Activated CD4-positive, alpha-beta T cell treated with anti-CD3 and anti-CD28 coated beads for 36 hours (primary cell): ENCODE measurements at places on chromosomes 13 and 19.

DNA sequence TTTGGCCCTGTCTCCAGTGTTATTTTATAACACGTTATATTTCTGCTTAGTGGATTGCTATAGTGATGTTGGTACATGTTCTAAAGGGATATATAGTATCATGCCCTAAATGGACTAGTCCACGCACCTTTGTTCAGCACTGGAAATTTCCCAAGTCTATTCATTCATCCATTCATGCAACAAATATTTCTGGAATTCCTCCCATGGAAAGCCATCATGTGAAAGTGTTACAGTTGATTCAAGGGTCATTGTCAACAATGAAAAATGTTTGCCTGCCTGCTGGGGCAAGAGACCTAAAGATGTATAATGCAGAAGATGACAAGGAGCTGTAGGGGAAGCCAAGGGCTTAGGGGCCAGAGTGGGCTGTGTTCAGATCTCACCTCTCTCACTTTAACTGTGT, 10.8 kb upstream of the HSPH1 start:
- H3K27me3 ChIP-seq, result peaks cover 5% of the 10 kb centered on the region
- peaks cover 2% of the 10 kb centered on the region for H3K4me1 ChIP-seq
- H3K4me3 ChIP-seq, result no peak overlapping the region
- H3K36me3 ChIP-seq, result no peaks in the 10 kb centered on the region
- H3K27ac ChIP-seq, result no peak overlapping the region

GRCh38 chr13:75341028-75341427, 140.9 kb downstream of the TBC1D4 start:
- no peak for DNase-seq
- peaks cover 3% of the 10 kb centered on the region for H3K4me1 ChIP-seq
- H3K36me3 ChIP-seq, result peaks cover 3% of the 10 kb centered on the region
- H3K27me3 ChIP-seq, result no peaks in the 10 kb centered on the region
- H3K27ac ChIP-seq, result no peak overlapping the region

DNA sequence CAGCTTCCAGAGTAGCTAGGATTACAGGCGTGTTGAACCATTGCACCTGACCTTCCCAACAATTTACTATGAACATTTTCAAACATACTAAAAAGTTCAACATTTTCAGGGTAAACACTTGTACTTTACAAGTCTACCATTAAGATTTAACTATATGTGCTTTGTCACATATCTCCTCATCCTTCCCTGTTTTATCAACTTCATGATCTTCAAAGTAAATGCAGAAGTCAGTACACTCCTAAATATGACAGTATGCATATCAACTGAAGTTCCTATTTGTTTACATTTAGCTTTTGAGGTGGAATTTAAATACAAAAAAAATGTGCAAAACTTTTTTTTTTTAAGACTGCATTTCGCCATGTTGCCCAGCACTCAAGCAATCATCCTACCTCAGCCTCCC, 18.5 kb downstream of the LNX2 start:
- H3K4me1 ChIP-seq, result peaks cover 23% of the 10 kb centered on the region
- DNase-seq, result no peak
- H3K36me3 ChIP-seq, result peaks cover 2% of the 10 kb centered on the region
- no peak overlapping the region for H3K27ac ChIP-seq
- H3K4me3 ChIP-seq, result no peak overlapping the region

DNA sequence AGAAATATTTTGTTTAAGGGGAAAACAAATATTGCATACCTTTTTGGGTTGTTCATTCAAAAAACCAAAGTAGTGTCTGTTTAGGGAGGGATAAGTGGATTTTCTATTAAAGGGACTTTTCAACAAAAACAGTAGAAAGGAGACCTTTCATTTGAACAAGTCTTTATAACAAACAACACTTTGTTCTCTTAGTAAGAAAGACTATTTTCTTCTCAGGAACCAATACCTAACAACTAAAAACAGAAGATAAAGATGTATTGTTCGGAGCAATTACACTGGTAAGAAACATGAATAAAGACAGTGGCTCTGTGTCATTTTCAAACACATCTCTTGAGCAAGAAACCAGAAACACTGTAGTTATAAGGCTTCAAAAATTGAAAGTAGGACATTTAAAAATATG, 1610.1 kb upstream of the PCDH20 start:
- no peaks in the 10 kb centered on the region for H3K27me3 ChIP-seq
- H3K4me3 ChIP-seq, result no peak overlapping the region
- no peak overlapping the region for H3K27ac ChIP-seq
- H3K36me3 ChIP-seq, result no peaks in the 10 kb centered on the region

DNA sequence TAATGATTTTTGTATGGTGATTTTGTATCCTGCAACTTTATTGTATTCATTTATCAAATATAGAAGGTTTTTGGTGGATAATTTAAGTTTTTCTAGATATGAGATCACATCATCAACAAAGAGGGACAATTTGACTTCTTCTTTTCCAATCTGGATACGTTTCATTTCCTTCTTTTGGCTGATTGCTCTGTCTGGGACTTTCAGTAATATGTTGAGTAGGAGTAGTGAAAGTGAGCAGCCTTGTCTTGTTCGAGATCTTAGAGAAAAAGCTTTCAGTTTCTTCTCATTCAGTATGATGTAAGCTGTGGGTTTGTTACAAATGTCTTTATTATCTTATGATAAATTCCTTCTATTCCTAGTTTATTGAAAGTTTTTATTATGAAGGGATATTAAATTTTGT, 352.0 kb upstream of the DACH1 start:
- no peaks in the 10 kb centered on the region for H3K4me1 ChIP-seq
- H3K27me3 ChIP-seq, result no peaks in the 10 kb centered on the region
- H3K4me3 ChIP-seq, result no peak overlapping the region
- no peak for DNase-seq
- no peaks in the 10 kb centered on the region for H3K36me3 ChIP-seq

- no peak overlapping the region for H3K27ac ChIP-seq
- no peaks in the 10 kb centered on the region for H3K27me3 ChIP-seq
- H3K4me3 ChIP-seq, result no peak overlapping the region
- H3K4me1 ChIP-seq, result peaks cover 11% of the 10 kb centered on the region
- no peak for DNase-seq
Measured at GRCh38 chr13:50711131-50711815, 132.2 kb downstream of the DLEU7 start.

DNA sequence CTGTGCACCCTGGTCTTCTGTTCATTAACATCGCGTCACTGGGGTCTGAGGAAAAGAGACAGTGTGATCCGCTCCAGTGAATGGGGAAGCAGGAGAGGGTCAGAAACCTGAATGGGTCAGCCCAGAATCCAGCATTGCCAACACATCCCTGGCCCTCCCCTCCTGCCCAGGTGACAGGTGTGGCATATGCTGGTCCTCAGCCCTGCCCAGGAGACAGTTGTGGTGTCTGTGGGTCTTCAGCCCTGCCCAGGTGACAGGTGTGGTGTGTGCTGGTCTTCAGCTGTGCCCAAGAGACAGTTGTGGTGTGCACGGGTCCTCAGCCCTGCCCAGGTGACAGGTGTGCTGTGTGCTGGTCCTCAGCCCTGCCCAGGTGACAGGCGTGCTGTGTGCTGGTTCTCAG, 8.0 kb downstream of the TFDP1 start:
- no peaks in the 10 kb centered on the region for H3K27me3 ChIP-seq
- no peak overlapping the region for H3K27ac ChIP-seq
- H3K36me3 ChIP-seq, result peaks cover 63% of the 10 kb centered on the region
- no peak overlapping the region for H3K4me3 ChIP-seq

DNA sequence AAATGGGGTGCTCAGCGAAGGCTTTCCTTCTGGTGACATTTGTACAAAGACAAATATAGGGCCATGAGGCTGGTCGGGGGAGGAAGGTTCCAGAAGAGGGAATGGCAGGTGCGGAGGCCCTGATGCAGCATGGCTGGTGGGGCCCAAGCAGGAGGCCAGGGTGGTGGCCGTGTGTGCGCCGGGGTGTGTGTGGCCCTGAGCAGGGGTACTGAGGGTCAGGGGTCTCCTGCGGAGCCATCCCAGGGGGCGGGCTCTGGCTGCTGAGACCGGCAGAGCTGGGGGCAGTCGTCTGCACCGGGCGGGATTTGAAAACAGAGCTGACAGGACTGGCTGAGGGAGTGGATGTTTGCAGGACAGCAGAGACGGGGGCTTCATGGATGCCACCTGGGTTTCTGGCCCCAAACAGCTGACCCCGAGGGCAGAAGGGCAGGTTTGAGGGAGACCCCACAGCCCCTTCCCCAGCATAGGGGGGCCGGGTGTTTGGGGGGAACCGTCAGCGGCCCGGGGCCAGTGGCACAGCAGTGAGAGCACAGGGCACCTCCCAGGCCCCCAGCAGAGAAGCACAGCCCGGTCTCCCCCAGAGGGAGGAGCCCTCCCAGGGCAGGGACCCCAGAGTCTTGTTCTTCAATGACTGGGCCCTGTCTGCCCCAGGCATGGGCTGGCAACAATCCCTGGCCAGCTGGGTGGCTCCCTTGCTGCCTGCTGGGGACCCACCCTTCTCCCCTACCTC, 11.4 kb downstream of the PIAS4 start:
- H3K36me3 ChIP-seq, result peaks cover 3% of the 10 kb centered on the region
- H3K27me3 ChIP-seq, result no peaks in the 10 kb centered on the region
- H3K4me1 ChIP-seq, result peaks cover 4% of the 10 kb centered on the region
- H3K27ac ChIP-seq, result no peak overlapping the region

- DNase-seq, result no peak
- H3K36me3 ChIP-seq, result peaks cover 22% of the 10 kb centered on the region
- H3K4me3 ChIP-seq, result no peak overlapping the region
Measured at GRCh38 chr19:43501661-43502418, 2.7 kb downstream of the PHLDB3 start.

DNA sequence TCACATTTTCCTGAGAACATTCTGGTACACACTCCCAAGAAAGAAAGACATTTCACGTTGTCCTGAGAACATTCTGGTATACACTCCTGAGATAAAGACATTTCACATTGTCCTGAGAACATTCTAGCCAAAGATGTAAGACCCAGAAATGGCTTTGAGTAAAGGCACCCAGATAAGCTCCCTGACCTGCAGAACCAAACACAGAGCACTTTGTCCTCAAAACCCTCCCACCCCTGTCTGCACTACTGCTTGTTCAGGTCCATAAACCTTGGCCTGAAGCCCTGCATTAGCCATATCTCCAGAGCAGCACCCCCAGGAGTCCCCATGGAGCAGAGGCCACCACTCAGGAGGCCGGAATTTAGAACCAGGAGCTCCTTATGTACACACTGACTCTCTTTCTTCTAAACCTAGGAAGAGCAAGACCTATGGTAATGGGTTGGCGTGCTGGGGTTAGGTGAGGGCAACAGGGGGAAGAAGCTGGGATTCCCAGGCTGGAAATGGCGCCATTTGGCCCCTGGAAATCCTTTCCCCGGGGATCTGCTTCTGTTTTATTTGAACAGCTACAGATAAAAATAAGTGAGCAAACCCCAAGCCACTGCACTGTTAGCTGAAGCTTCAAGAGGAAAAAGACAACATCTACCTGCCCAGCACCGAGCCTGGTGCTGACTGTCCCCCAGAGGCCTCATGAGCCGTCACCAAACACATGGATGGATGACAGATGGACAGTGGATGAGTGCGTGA, 13.7 kb downstream of the GAS6 start:
- H3K27ac ChIP-seq, result no peak overlapping the region
- peaks cover 13% of the 10 kb centered on the region for H3K4me1 ChIP-seq
- no peaks in the 10 kb centered on the region for H3K36me3 ChIP-seq
- peaks cover 12% of the 10 kb centered on the region for H3K27me3 ChIP-seq
- no peak overlapping the region for H3K4me3 ChIP-seq
- no peak for DNase-seq

DNA sequence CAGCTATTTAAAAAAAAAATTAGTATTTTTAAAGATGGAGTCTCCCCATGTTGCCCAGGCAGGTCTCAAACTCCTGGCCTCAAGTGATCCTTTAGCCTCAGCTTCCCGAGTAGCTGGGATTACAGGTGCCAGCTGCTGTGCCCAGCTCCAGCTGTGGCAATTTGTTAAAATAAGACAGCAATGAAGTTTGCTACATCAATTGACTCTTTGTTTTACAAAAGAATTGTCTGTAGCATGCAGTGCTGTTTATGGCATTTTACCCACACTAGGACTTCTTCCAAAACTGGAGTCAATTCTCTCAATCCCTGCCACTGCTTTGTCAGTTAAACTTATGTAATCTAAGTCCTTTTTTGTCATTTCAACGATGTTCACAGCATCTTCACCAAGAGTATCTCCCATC, 49.3 kb downstream of the NDFIP2 start:
- H3K4me3 ChIP-seq, result no peak overlapping the region
- H3K4me1 ChIP-seq, result peaks cover 22% of the 10 kb centered on the region
- no peaks in the 10 kb centered on the region for H3K27me3 ChIP-seq
- no peak for DNase-seq
- H3K27ac ChIP-seq, result peak overlapping the region; percentile 55

GRCh38 chr19:58328999-58329398, 2.2 kb downstream of the ZSCAN22 start:
- no peak overlapping the region for H3K27ac ChIP-seq
- peaks cover 4% of the 10 kb centered on the region for H3K4me1 ChIP-seq
- H3K27me3 ChIP-seq, result no peaks in the 10 kb centered on the region
- no peak overlapping the region for H3K4me3 ChIP-seq
- no peak for DNase-seq

DNA sequence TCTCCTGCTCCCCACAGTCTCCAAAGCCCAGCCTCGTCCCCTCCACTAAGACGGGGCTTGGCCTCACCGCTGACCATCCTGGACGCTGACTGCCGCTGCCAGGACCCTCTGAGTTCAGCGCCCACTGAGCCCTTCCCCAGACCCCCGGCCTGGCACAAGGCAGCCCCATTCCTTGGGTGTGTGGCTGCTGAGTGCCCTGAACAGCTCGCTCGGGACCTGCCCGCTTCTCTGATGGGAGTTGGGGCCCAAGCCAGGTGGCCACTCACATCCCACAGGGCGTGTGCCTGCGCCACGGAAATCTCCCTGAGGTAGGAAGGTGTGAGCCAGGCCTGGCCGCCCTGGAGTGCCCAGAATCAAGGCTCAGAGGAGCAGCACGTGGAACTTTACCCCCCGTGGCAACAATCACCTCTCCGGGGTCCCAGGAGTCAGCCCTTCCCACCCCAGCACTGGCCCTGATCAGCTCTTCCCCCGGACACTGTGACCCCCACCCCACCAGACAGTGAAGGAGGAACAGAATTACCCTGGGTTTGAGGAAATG, 20.8 kb downstream of the C13orf46 start:
- no peak overlapping the region for H3K4me3 ChIP-seq
- no peak overlapping the region for H3K27ac ChIP-seq
- DNase-seq, result no peak
- peaks cover 22% of the 10 kb centered on the region for H3K36me3 ChIP-seq
- peaks cover 6% of the 10 kb centered on the region for H3K4me1 ChIP-seq

GRCh38 chr19:6011794-6012193, 33.9 kb upstream of the RANBP3 start:
- H3K4me1 ChIP-seq, result no peaks in the 10 kb centered on the region
- no peaks in the 10 kb centered on the region for H3K27me3 ChIP-seq
- H3K27ac ChIP-seq, result no peak overlapping the region
- no peak for DNase-seq

GRCh38 chr19:40423938-40424337, 1.9 kb downstream of the SERTAD1 start:
- peaks cover 22% of the 10 kb centered on the region for H3K4me1 ChIP-seq
- peak overlapping the region; percentile 84 for H3K27ac ChIP-seq
- peak overlapping the region; percentile 89 for H3K4me3 ChIP-seq
- peaks cover 20% of the 10 kb centered on the region for H3K36me3 ChIP-seq

DNA sequence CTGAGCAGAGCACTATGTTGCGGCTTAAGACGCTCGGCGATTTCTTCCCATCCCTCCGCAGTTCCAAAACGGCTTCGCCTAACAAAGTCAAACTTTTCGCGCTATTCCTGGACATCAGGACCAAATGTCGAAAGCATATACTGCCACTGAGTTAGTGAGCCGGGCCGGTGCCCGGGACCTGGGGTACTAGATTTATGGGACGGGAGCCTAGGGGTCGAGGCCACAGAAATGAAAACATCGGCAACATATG, 699 bp downstream of the RCBTB2 start:
- H3K4me3 ChIP-seq, result peak overlapping the region; percentile 92
- no peaks in the 10 kb centered on the region for H3K36me3 ChIP-seq
- peak overlapping the region; percentile 97 for H3K27ac ChIP-seq
- no peak for DNase-seq

- H3K27ac ChIP-seq, result no peak overlapping the region
- H3K4me1 ChIP-seq, result no peaks in the 10 kb centered on the region
- H3K36me3 ChIP-seq, result peaks cover 6% of the 10 kb centered on the region
- H3K4me3 ChIP-seq, result no peak overlapping the region
Measured at GRCh38 chr19:2315818-2316353, 7.9 kb upstream of the LINGO3 start.
